Stimulated activated CD8-positive, alpha-beta memory T cell treated with anti-CD3 and anti-CD28 coated beads, Interleukin-2, amount 100 ng/mL, for 1 hour (primary cell): ENCODE measurements at places on chromosomes 16 and 17.

GRCh38 chr17:12545877-12546513 lies 119.7 kb upstream of the MYOCD start:
- no peak for DNase-seq

DNA sequence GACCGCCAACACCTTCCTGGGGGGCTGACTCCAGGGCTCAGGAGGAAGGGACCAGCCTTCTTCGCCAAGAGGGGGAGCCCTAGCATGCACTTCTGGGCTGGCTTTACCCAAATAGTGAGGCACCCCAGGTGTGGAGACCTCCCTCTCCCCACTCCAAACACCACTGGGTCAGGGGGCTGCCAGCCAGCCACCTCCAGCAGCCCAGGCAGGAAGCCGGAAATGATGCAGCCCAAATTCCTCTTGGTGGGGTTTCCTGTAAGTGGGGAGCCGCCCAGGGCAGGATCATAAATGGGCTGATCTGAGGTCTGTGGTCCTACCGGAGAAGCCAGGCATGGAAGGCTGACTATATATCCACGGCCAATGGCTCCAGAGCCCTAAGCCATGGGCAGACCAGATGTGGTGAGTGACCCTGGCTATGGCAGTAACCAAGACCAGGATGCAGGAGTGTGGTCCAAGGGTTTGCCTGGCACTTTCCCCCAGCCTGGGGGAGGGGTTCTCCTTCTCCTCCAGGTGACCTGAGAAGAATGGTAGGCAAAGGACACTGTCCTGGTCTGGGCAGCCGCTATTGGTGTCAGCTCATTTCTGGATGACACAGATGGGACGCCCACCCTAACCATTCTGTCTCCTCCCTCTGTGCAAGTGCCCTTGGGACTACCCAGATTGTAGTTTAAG lies 4.2 kb downstream of the GIT1 start:
- no peak for DNase-seq

GRCh38 chr16:87056083-87056482 lies 261.1 kb downstream of the C16orf95 start:
- no peak for DNase-seq

GRCh38 chr16:23742766-23743165 lies 12.1 kb upstream of the CHP2 start:
- no peak for DNase-seq
